ENCODE measurements at places on chromosomes 4 and X.

- H3K27me3 ChIP-seq = no peaks in the 10 kb centered on the region
- H3K27ac ChIP-seq = no peak overlapping the region
- no peak overlapping the region for H3K4me3 ChIP-seq
- H3K4me1 ChIP-seq = no peaks in the 10 kb centered on the region
- DNase-seq = peak; percentile 40
Observed at GRCh38 chrX:22748093-22748999, 251.4 kb upstream of the DDX53 start.

DNA sequence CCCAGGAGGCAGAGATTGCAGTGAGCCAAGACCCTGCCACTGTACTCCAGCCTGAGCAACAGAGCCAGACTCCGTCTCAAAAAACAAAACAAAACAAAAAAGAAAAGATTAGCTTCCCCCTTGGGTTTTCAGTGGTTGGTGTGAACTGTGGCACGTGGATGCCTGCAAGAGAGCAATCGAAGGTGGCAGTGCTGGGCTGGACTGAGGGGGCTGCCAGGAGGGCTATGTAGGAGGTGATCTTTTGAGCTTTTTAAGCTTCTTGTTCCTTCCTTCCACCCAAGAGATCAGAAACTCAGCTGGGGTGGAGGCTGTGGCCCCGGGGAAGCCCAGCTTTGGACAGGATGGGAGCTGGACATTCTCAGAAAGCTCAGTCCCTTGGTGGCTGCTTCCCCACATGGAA is 49.6 kb downstream of the PRPS1 start:
- H3K27ac ChIP-seq = no peak overlapping the region
- H3K27me3 ChIP-seq = peaks cover 38% of the 10 kb centered on the region
- no peak for DNase-seq
- no peaks in the 10 kb centered on the region for H3K36me3 ChIP-seq

GRCh38 chr4:176195184-176195978 is at the start of gene SPATA4:
Gene SPATA4 (minus strand): TSS chr4:176195585. CDS start chr4:176195562, 23 bp downstream.
- H3K4me1 ChIP-seq = peaks cover 12% of the 10 kb centered on the region
- H3K4me3 ChIP-seq = peak within 1 kb of the TSS; percentile 77
- peak; percentile 93 for DNase-seq
- no peaks in the 10 kb centered on the region for H3K36me3 ChIP-seq
- no peaks in the 10 kb centered on the region for H3K27me3 ChIP-seq

GRCh38 chrX:46627062-46627461 is 53.5 kb downstream of the CHST7 start:
- no peak overlapping the region for H3K27ac ChIP-seq
- H3K36me3 ChIP-seq = no peaks in the 10 kb centered on the region
- no peak for DNase-seq
- no peak overlapping the region for H3K4me3 ChIP-seq
- no peaks in the 10 kb centered on the region for H3K4me1 ChIP-seq
- H3K27me3 ChIP-seq = no peaks in the 10 kb centered on the region

DNA sequence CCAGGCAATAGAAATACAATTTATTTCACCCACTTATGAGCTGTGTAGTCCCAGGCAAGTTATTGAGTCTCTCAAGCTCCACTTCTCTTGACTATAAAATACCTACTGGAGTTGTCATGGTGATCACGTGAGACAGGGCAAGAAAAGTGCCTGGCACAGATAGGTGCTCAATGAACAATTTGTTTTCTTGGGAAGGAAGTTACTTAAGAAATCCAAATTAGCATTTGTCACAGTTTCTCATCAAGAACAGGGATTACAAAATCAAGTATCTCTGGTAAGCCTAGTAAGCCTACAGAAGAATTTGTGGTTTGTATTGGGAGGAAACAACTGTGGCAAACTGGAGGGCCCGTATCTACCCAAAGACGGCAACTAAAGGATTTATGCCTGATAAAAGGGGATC is 37.5 kb upstream of the RASGEF1B start:
- H3K4me1 ChIP-seq = no peaks in the 10 kb centered on the region
- no peak overlapping the region for H3K4me3 ChIP-seq
- no peak overlapping the region for H3K27ac ChIP-seq
- H3K36me3 ChIP-seq = no peaks in the 10 kb centered on the region
- DNase-seq = no peak

DNA sequence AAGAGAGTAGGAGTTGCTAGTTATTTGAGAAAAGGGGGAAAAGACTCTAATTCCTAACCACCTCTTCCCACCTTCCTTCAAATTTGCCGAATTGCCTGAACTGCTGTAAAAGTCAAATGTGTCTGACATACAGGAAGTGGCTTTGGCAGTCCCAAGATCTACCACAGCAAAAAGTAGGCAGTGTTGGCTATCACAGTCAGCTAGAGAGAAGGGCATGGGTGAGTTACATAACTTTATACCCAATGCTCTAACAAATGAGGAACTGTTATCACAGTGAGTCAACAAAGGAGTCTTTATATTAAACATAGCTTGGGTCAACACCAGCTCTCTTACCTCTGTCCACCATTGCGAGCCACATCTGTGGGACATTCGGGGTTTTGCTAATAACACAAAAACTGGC is 2.4 kb upstream of the MBNL3 start:
- H3K4me1 ChIP-seq = no peaks in the 10 kb centered on the region
- H3K36me3 ChIP-seq = no peaks in the 10 kb centered on the region
- DNase-seq = no peak
- peaks cover 35% of the 10 kb centered on the region for H3K27me3 ChIP-seq

DNA sequence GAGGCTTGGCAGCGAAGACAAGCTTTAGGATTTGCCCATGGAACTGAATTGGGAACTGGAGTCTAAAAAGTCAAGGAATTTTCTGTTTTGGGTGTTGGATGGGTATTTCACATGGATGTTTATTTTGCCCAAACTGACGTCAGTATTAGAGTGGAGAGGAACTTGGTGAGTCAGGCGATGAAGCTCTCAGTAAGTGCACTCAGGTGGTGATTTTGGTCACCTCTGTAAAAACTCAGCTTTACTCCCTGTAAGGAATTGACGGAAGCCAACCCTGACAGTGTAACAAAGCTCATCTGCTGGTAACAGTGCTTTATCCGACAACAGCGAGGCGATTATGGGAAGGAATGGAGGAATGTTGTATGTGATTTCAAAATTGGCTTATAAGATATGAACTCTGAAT is 77.0 kb upstream of the PGRMC2 start:
- DNase-seq = no peak
- no peak overlapping the region for H3K4me3 ChIP-seq
- H3K36me3 ChIP-seq = no peaks in the 10 kb centered on the region
- peaks cover 4% of the 10 kb centered on the region for H3K4me1 ChIP-seq
- H3K27me3 ChIP-seq = no peaks in the 10 kb centered on the region
- H3K27ac ChIP-seq = no peak overlapping the region

GRCh38 chrX:8306291-8306925 is 135.3 kb upstream of the VCX2 start:
- no peaks in the 10 kb centered on the region for H3K36me3 ChIP-seq
- DNase-seq = no peak
- H3K27me3 ChIP-seq = no peaks in the 10 kb centered on the region
- no peak overlapping the region for H3K27ac ChIP-seq
- no peak overlapping the region for H3K4me3 ChIP-seq

GRCh38 chr4:174222266-174222872 is 61.1 kb downstream of the FBXO8 start:
- peaks cover 26% of the 10 kb centered on the region for H3K4me1 ChIP-seq
- no peaks in the 10 kb centered on the region for H3K36me3 ChIP-seq
- H3K27me3 ChIP-seq = no peaks in the 10 kb centered on the region
- H3K27ac ChIP-seq = peak overlapping the region; percentile 36
- H3K4me3 ChIP-seq = no peak overlapping the region
- no peak for DNase-seq

- no peaks in the 10 kb centered on the region for H3K4me1 ChIP-seq
- no peak for DNase-seq
- H3K36me3 ChIP-seq = no peaks in the 10 kb centered on the region
- no peak within 1 kb of the TSS for H3K4me3 ChIP-seq
Observed at GRCh38 chr4:69096111-69096656, at the start of gene UGT2B7. Gene UGT2B7 (plus strand): TSS chr4:69096474. CDS start chr4:69096521, 47 bp downstream.

DNA sequence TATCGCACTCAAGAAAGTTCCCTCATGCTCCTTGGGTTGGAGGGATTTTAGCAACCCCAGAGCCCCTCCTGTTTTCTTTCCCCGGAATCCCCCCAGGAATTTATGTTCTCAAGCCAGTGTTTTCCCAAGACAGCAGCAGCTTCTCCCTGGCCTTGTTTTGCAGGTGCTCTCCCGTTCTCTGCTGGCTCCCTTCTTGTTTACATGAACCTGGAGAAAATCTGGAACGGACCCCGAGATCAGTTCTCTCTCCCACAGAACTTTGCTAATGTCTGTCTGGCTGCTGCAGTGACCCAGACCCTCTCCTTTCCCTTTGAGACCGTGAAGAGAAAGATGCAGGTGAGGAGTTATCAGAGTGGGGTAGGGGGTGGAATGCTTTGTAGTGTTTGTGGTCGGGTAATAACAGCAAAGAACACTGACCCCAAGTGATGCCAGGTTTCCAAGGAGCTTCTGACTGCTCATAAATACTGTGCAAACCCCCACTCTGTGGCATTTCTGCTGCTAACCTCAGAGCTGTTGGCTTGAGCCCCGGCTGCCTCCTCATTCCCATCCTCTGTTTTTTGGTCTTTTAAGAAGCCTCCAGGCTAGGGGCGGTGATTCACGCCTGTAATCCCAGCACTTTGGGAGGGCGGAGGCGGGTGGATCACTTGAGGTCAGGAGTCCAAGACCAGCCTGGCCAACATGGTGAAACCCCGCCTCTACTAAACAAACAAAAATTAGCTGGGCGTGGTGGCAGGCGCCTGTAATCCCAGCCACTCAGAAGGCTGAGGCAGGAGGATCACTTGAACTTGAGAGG is 11.1 kb downstream of the SLC25A43 start:
- no peaks in the 10 kb centered on the region for H3K4me1 ChIP-seq
- no peak overlapping the region for H3K4me3 ChIP-seq
- no peaks in the 10 kb centered on the region for H3K36me3 ChIP-seq
- no peaks in the 10 kb centered on the region for H3K27me3 ChIP-seq
- DNase-seq = no peak

DNA sequence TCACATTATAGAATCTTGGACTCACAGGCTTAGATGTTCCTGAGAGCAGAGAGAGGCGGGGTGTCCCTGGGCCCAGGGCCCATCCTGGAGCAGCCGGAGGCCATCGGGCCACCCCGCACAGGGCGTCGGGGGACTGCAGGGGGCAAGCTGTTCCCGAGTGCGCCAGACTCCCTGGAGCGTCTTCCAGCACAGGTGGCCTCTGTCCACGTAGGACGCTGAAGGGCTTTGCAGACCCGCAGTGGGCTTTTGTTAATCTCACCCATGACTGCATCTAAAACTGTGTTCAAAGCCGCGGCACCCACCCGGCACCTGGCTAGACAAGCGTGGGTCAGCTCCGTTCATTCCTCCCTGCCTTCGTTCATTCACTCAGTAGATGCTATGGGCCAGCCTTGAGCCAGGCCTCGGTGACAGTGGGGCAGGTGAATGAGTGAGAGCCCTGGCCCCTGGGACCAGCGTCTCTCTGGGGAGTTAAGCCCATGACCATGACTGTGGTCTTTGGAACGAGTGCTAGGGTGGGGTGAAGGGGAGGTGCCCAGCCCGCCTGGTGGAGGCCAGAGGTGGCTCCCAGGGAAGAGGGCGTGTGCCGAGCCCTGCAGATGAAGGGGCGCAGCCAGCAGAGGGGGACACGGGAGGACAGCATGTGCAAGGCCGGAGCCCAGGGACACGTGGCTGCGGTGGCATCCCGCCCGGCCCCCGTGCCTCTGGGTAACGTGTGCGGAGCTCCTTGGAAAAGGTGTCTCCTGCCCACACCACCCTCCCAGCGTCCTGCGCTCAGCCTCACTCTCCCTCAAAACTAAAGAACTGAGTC is 98.3 kb downstream of the HMX1 start:
- no peak overlapping the region for H3K27ac ChIP-seq
- no peak for DNase-seq
- no peaks in the 10 kb centered on the region for H3K27me3 ChIP-seq

DNA sequence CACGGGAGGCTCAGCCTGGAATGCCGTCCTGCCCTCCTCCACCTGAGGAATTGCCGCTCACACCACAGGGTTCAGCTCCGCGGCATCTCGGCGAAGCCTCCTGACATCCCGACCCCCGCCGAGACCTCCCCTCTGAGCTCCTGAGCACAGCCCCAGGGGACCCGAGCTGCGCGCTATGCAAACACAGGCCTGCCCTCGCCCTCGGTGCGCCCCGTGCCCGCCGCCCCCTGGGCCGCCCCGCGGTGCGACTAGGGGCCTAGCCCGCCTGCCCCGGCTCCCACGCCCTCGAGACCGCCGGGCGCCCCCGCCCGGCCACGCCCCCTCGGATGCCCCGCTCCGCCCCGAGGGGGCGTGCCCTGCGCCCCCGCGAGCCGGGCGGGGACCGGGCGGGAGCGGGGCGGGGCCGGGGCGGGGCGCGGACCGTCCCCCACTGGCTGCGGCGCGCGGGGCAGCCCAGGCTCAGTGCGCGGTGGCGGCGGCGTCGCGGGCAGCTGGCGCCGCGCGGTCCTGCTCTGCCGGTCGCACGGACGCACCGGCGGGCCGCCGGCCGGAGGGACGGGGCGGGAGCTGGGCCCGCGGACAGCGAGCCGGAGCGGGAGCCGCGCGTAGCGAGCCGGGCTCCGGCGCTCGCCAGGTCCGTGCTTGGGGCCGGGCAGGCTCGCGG is at the start of gene FGFR3:
TSS of gene FGFR3 (plus strand) at position 462 of the 664 bp plus-strand sequence. CDS start 642 bp downstream, outside the sequence.
- no peaks in the 10 kb centered on the region for H3K36me3 ChIP-seq
- peak within 1 kb of the TSS; percentile 39 for H3K4me3 ChIP-seq
- peak; percentile 99 for DNase-seq
- H3K27me3 ChIP-seq = peaks cover 12% of the 10 kb centered on the region
- peaks cover 3% of the 10 kb centered on the region for H3K4me1 ChIP-seq

DNA sequence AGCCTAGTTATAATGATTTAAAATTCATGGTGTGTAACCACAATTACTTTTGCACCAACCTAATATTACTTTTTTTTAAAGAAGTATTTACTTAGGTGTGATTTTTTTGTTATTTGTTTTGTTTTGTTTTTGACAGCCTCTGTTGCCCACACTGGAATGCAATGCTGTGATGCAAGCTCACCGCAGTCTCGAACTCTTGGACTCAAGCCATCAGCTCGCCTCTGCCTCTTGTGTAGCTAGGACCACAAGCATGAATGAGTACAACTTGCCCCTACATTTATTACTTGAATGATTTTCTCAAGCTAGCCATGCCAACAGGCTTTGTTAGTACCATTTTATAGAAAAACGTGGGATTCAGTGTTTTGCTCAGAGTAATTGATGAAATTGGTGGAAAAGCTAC is 488.8 kb upstream of the CPEB2 start:
- DNase-seq = no peak
- no peaks in the 10 kb centered on the region for H3K36me3 ChIP-seq
- no peaks in the 10 kb centered on the region for H3K27me3 ChIP-seq

- no peak for DNase-seq
- H3K36me3 ChIP-seq = no peaks in the 10 kb centered on the region
- no peaks in the 10 kb centered on the region for H3K27me3 ChIP-seq
- H3K4me1 ChIP-seq = peaks cover 17% of the 10 kb centered on the region
Observed at GRCh38 chrX:154381271-154381670, 2.2 kb downstream of the EMD start.

- no peak overlapping the region for H3K4me3 ChIP-seq
- H3K27me3 ChIP-seq = no peaks in the 10 kb centered on the region
- no peaks in the 10 kb centered on the region for H3K4me1 ChIP-seq
Observed at GRCh38 chr4:68271851-68272357, 26.4 kb upstream of the TMPRSS11B start.

DNA sequence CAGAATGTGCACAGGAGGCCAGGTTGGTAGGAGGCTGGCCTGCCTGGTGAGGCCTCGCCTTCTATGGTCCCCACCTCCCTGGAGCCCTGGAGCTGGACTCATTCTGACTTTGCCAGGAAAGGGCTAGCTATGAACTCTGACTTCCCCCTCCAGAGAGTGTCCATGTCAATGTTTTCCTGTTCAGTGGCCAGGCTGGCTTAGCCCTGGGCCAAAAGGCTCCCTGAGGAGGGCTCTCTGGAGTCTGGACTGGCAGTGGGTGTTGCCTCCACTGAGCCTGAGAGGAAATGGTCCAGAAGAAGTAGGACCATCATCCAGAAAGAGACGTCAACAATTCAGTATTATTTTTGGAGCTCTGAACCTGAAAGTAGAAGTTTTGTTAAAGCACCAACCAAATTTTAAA is 178.7 kb downstream of the CHIC2 start:
- DNase-seq = no peak
- no peaks in the 10 kb centered on the region for H3K27me3 ChIP-seq
- no peaks in the 10 kb centered on the region for H3K4me1 ChIP-seq

Data from SK-N-SH (cell line).